PC-3 (cell line): ENCODE measurements at places on chromosomes 2 and 18. TPM values are rescaled to one million over a fixed set of nuclear protein-coding genes. Genes with fewer than 3 reads are reported as not detected.

DNA sequence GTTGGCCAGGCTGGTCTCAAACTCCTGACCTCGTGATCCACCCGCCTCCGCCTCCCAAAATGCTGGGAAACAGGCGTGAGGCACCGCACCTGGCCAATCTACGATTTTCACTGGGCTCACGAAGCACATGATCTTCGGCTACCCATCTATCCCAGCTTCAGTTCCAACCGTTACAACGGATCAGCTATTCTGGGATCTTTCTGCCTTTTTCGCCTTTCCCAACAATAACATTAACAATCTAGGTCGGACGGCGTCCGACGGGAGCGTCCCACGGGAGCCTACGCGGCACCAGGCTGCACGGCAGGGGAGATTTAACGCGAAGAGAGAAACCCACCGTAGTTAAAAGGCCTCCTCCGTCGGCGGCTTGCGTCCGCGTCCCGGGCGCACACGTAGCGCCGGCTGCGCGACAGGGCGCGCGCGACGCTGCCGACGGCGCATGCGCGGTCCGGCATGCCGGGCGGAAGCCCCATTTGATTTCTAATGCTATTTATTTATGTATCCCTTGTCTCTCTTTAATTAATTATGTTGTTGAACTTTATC lies at the start of gene MSL3B:
Gene MSL3B (minus strand): TSS at position 394 of the 540 bp plus-strand sequence.
- peak; percentile 76 for DNase-seq

- no peak for DNase-seq
Measured at GRCh38 chr2:102273619-102274211, 37.6 kb upstream of the IL1RL1 start.

DNA sequence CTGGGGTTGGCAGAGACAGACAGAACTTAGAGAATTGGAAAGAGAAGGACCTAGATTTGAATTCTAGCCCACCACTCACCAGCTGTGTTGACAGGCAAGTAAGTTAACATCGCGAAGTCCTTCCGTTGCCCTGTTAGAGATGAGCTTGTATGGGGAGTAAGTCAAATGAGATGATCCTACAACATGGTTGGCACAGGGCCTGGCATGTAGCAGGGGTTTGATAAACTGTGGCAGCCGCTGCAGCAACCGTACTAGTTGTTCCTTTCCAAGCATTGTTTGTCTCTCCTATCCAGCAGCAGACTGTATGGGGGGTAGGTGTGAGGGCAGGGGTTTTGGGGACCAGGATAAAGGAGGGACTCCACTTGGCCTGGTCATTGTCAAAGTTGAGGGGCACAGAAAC lies 16.0 kb downstream of the TET3 start:
- DNase-seq, result no peak

DNA sequence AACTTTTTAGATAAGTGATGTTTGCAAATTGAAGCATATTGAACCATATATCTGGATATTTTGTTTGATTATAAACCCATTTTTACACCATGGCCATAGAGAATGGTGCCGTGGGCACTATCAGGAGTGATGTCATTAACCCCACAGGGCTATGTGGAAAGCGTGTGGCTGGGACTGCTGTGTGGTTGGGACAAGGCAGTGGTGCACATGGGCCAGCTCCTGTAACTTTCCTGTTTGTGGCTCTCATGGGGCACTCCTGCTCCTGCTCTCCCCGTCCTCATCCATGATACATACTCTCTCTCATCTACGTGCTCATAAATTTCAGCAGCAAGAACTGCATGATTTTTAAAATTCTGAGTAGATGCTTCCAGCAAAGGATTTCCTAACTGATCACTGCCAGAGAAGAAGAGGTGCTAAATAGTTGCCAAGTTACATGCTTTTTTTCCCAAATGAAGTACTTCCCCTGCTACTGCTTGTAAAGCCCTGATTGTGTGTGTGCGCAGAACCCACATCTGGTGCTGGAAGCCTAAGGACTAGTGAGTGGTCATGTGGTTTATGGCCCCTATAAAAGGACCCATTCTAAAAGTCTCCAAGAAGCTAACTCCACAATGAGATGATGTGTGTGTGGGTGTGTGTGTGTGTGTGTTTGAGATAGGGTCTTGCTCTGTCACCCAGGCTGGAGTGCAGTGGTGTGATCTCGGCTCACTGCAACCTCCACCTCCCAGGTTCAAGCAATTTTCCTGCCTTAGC lies 240.8 kb downstream of the NEDD4L start:
- DNase-seq, result no peak

GRCh38 chr2:25576596-25576995 lies 96.8 kb downstream of the DTNB start:
- DNase-seq, result no peak

DNA sequence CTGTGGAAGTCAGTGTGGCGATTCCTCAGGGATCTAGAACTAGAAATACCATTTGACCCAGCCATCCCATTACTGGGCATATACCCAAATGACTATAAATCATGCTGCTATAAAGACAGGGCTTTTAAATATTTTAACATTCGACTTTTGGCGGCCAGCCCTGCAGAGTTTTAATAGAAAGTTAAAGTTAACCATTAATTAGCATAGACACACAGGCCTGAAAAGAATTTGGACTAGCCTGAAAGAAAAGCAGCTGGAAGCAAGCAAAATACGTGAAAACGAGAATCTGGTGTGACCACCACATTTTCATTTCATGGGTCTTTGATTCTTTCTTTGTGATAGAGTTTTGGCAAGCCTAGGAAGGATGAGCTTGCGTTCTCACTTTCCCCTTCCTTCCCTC lies 184.0 kb downstream of the SCG2 start:
- DNase-seq, result peak; percentile 36

GRCh38 chr18:4068552-4069158 lies 386.5 kb downstream of the DLGAP1 start:
- DNase-seq, result peak; percentile 62

- peak; percentile 39 for DNase-seq
Measured at GRCh38 chr18:5600378-5601071, 56.7 kb upstream of the EPB41L3 start.

DNA sequence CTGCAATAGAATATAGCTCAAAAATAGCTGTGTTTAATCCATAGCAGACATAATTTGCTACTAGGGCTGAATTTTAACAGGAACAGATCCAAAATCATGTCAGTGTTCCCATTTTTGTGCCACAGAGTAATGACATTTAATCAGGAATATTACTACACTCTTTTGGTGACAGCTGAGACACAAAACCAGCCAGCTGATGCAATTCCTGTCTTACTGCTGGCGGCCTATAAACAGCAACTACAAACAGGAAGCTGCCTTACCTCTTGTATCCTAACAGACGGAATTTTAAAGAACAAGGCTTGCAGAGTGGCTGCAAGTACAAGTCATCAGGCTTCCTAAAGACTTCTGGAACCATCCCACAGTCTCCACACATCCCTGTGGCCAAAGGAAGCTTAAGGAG lies 218.1 kb downstream of the ZNF521 start:
- DNase-seq, result no peak

DNA sequence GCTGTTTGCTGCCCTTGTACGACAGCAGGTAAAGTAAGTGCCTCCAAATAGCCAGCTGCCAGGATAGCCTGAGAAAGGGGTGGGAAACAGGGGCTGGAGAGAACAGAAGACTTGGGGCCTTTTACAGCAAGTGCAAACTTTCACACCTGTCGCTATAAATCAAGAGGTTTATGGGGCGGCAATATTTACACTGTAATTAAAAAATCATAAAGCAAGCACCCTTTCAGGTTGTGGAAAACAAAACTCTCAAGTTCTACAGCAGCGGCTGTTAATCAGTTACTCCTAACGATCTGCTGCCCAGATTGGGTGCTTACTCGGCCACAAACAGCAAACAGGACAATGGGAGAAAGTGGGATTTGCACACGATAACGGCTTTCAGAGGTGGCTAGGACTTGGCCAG lies 359.5 kb upstream of the ETAA1 start:
- DNase-seq, result no peak

DNA sequence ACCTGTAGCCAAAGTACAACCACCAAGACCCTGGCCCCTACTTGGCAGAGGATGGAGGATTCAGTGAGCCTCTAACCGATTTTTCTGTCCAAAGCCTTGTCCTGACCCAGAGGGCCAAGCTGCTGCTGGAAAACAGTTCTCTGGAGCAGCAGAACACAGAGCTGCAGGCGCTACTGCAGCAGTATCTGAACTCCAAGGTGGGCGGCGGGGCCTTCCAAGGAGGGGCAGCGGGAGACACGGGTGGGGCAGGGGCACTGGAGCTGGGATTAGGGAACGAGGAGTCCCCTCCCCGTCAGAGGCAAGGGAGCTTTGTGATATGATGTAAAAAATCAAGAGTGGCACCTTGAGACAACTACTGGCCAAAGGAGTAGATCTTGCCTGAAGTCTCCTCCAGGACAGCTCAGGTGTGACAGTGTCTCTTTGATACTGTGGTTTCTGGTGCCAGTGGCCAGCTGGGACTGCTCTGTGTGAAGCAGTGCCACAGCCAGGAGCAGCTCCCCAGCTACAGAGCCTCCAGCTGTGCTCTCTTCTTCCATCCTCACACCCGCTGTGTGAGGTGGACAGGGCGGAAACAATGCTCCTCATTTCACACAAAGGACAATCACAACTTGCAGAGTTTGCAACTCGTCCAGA lies 22.8 kb downstream of the OTOF start:
- DNase-seq, result no peak

DNA sequence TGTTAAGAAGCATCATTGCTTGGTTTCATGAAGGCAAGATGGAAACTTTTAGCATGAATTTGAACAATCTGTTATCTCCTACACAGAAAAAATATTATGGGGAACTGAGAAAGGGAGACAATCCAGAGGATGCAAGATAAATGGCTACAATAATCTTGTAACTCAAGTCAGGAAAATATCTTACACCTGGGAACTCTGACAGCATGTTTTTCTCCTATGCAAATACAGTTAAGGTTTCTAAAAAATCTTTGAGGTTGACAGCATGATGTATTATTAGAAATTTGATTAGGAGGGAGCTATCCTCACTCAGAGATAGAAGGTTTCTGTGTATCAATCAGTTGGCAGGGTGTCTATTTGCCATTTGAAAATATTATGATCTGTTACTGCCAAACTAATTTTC lies 75.6 kb downstream of the GPD2 start:
- DNase-seq, result no peak

- DNase-seq, result no peak
Measured at GRCh38 chr2:125852364-125852763, 803.6 kb upstream of the GYPC start.

GRCh38 chr2:160210599-160211138 lies 10.6 kb upstream of the ITGB6 start:
- DNase-seq, result peak; percentile 75

DNA sequence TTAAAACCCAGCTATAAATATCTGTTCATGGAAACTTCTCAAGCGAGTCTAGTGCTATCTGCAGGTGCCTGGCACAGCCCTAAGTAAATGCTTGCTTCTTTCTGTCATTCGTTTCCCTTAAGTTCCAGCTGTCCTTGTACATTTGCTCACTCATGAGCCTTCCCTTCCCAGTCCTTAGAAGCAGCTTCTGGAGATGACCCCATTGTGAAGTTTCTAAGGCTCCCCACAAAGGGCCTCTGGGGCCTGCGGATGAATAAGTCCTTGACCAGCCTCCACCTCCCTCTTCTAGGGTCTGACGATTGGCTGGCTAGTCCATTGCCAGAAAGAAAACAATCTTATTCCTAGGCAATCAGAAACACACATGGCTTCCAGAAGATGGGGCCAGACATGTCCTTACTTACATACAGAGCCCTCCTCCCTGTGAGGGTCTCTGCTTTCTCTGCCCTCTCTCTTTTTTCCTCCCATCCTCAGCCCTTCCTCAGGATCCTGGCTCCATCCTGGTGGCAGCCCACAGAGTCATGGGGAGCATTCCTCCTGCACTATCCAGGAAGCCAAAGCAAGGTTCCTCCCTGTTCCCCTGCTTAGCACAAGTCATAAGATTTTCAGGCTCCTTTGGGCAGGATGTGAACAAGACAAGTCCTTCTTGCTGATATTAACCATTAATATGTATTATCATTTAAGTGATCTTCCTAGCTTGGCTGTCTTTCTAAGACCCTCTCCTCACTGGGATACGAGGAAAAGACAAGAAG lies 87.3 kb downstream of the TNFRSF11A start:
- DNase-seq, result no peak

DNA sequence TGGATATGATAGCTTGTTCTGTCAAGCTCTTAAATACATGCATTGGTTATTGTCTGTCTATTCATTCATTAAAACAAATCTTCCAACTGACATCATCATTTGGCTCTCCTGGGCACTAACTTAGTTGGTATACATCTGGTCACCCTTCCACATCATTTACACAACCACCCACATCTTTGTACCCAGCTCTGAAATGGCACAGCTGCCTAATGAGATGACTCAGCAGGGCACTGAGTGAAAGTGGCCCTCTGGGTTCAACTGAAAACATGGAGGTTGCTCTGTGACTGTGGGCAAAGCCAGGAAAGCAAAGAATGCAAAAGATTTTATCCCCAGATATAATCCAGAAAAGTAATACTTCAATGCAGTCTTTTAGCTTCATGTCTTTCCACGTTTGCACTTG lies 234.0 kb upstream of the MAP2 start:
- DNase-seq, result no peak

- no peak for DNase-seq
Measured at GRCh38 chr2:233968556-233968955, 51.4 kb downstream of the TRPM8 start.

GRCh38 chr2:47267711-47268086 lies 112.6 kb upstream of the STPG4 start:
- no peak for DNase-seq

DNA sequence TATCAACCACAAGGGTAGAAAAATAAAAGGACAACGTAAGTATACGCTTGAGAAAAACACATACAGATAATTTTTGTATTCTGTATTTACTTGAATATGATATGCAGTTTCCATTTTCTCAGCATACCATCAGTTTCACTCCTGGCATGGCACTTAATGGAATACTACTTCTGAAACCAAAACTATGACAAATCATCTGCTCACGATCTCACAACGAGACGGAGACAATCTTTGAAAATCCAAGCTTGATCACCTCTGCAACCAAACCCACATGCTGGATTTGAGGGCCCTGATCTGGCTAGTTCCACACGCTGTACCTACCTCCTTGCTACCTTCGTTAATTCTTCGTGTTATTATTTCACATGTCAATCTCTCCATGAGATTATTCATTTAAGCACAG lies 387.6 kb downstream of the NBAS start:
- DNase-seq, result no peak

Gene MDH1B
- 0.23 and 0.40 TPM in 2 replicates for total RNA-seq

Gene CDK5R2
- 0.11 and 0.35 TPM in 2 replicates for total RNA-seq

Gene ANKRD12
- total RNA-seq, result 14.5 and 19.1 TPM in 2 replicates

Gene ZBTB14
- total RNA-seq, result 5.4 and 6.8 TPM in 2 replicates

Gene BMPR2
- total RNA-seq, result 10.0 and 11.1 TPM in 2 replicates

Gene WNT6
- total RNA-seq, result not detected in 2 replicates

Gene ERMN
- total RNA-seq, result not detected in 2 replicates

Gene ABCG5
- total RNA-seq, result not detected in 2 replicates

Gene NXPH2
- total RNA-seq, result not detected in 2 replicates

Gene GNAL
- 0.15 and 0.23 TPM in 2 replicates for total RNA-seq

Gene PROM2
- 64.2 and 77.8 TPM in 2 replicates for total RNA-seq

Gene FAP
- total RNA-seq, result not detected in 2 replicates

Gene RAX
- not detected in 2 replicates for total RNA-seq

Gene RPRM
- 1.4 and 2.6 TPM in 2 replicates for total RNA-seq

Gene FAM124B
- not detected in 2 replicates for total RNA-seq
